ENCODE measurements at places on chromosomes 4 and X.

DNA sequence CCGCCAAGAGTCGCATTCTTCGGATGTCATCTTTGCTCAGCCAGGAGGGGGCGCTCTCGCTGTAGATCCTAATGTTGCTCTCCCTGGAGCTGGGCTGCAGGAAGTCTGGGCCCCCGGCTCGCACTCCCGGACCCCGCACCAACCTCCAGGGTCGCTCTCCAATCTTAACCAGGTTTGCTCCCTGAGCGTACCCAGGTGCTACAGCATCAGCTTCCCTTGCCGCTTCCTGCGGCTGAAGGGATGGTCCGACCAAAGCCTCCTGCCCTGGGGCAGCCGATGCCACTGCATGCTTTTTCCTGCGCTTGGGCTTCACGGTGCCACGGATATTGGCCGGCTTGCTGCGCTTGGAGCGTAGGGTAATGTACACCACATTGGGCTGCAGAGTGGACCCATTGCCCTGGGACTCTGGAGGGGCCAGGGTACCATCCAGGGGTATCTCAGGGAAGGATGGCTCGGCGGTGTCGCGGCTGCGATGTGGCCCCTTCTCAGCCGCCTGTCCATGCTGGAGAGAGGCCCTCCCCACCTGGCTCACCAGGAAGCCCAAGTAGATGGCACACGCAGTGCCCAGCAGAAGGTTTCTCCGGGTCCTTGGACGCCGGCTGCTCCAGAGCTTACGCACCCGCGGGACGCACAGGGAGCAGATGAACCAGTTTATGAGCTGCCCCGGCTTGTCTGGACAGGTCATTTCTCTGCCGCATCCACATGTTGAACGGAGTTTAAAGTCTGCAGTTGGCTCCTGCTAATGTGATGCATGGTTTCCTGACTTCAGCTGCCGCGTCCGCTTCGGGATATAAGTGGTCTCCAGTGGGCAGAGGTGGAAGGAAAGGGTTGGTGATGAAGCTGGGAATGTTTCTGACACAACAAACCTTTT is 1.9 kb downstream of the GASK1B start:
- no peak for DNase-seq

DNA sequence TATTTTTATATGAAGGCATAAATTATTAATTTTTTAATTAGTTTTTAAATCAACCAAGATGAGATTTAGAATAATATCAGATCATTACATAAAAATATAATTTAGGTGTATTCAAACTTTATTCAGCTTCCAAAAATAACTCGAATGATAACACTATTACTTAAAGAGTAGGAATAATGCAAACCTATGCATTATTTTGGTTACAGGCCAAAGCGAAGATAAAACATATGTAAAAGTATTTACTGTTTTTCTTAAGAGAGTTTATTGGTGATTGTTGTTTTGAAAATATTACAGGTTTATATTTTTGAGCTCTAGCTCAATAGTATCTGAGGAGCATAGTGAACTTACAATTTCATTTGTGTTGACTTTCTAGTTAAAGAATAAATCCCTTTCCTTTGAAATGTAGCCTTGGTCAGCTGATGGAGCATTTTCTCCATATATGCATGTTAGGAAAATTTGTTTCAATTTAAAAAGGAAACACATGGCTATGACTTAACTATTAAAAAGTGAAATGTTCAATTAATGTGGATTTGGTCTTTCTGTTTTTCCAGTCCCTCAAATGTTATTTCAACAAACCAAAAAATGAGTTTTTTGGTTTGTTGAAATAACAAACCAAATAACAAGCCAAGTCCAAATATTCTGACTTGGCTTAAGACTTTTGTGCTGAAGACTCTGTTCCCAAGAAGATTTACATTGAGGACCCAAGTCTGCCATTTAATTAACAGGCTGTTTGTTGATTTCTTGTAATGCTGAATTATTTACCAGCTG is 346.9 kb downstream of the ARHGAP24 start:
- no peak for DNase-seq

DNA sequence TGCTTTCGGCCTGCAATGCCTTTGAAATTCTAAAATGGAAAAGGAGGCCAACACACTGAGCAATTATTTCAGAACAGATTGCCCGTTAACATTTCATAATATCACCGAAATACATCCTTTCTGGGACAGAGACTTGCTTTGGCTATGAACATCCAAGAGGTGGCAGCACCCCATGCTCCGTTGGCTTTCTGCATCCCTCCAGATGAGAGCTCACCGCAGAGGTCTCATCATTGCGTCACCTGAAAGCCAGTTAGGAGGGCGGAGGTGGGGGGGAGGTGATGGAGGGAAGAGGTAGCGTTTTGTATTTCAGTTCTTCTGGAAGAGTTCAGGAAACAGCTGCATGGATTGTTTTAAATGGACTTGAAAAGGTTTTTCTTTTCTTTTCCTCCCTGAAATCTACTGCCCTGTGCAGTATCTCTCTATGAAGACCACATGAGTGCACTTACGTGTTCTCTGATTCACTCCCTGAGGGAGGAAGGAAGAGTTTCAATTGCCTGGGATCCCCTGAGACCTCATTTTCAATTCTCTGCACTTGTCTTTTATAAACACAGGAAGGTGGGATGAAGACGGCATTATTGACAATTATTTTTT is 166.8 kb upstream of the PGRMC2 start:
- peak; percentile 88 for DNase-seq

DNA sequence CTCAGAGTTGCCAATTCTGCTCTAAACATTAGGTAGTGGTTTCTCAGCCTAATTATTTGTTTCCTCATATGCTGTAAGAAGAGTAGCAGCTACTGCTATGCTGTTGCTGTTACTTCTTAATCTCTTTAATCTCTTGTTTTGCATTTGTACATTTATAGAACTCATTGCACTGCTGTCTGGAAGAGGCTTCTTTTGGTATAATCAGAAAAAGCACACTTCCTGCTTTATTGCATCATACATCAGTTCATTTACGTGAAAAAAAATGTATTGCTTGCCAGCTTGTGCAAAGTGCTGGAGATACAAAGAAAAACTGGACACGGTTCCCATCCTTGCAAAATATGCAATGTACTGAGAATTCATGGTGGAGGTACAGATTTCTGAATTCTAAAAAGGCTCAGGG is 332.0 kb downstream of the GRXCR1 start:
- no peak for DNase-seq

DNA sequence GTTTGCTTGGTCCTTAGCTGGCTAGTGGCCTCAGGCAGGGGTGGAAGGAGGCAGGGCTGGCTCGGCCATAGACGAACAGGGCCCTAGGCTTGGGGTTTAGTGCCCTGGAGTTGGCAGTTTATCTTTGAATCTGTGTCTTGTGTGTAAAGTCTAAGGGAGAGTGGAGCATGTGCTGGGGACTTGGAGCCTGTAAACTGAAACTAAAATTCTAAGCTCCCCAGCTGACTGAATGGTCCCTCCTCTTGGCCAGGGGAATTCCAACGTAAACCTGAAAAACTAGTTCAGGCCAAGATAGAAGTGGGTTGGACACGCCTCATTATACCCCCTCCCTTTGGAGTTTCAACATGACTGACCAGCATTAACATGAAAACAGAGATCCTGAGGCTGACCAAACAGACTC is 46.1 kb upstream of the GPR78 start:
- DNase-seq, result peak; percentile 58

DNA sequence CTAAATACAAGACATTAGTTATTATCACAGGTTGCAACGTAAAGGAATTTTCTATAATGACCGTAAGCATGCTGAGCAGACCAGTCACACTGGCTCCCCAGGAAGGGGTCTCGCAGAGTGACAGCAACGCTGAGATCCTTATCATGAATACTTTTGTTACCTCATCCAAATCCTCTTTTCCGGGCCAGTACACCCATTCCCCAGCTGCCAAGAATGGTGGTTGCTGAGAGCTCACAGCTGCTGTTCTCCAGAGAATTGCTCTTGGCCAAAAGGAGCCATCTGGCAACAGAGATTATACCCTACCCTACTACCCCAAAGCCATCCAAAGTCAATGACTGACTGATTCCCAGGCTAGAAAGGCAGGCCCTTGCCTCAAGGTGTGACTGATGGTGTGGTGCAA is 91.6 kb downstream of the FUNDC1 start:
- DNase-seq, result no peak

DNA sequence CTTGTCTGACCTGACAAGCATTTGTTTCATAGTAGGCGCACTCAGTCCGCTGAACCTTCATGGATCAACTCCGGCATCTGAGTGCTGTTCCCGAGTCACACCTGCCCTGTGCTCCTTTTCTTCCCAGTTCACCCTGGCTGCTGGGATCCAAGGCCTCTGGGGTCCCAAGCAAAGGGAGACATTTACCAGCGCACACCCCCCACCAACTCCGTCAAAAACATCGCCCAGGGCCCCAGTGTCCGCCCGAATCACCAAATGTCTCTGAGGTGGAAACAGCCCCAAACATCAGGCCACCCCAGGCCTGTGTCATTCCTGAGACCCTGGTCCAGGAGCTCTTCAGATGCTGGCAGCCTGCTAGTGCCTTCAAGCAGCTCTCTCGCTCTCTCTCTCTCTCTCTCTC is 5.1 kb downstream of the BLOC1S4 start:
- no peak for DNase-seq

All from astrocyte (in vitro differentiated cells and primary cell).